ENCODE measurements at places on chromosomes 2 and 18.

- DNase-seq = no peak
Measured at GRCh38 chr2:53087262-53087873, 680.2 kb upstream of the CHAC2 start.

GRCh38 chr2:152054593-152054992 is 44.3 kb downstream of the CACNB4 start:
- DNase-seq = no peak

GRCh38 chr18:44668270-44668975 is 12.3 kb upstream of the SETBP1 start:
- DNase-seq = no peak

GRCh38 chr2:43513216-43513615 is 82.6 kb downstream of the THADA start:
- DNase-seq = no peak

GRCh38 chr2:211049321-211050018 is 493.1 kb downstream of the CPS1 start:
- DNase-seq = no peak

- no peak for DNase-seq
Measured at GRCh38 chr2:98026927-98027522, 31.3 kb upstream of the TMEM131 start.

Data from hippocampal formation (tissue), 2 donors.